ENCODE measurements at places on chromosomes 2 and 18. TPM values are rescaled to one million over a fixed set of nuclear protein-coding genes. Genes with fewer than 3 reads are reported as not detected.

C2orf72 gene
- under 0.01 TPM for total RNA-seq

IL18R1 gene
- total RNA-seq, result 4.3 TPM

ADAM17 gene
- total RNA-seq, result 40.3 TPM

NETO1 gene
- not detected for total RNA-seq

CPLX4 gene
- not detected for total RNA-seq

ABCB11 gene
- not detected for total RNA-seq

SOWAHC gene
- 44.6 TPM for total RNA-seq

TEKT4 gene
- not detected for total RNA-seq

CNTNAP5 gene
- total RNA-seq, result not detected

MAP3K19 gene
- not detected for total RNA-seq

ERBB4 gene
- not detected for total RNA-seq

GREB1L gene
- 115 TPM for total RNA-seq

CLEC4F gene
- not detected for total RNA-seq

CTAGE1 gene
- 0.22 TPM for total RNA-seq

ATP6V1B1 gene
- not detected for total RNA-seq
